ENCODE measurements at places on chromosomes 5 and 9.

DNA sequence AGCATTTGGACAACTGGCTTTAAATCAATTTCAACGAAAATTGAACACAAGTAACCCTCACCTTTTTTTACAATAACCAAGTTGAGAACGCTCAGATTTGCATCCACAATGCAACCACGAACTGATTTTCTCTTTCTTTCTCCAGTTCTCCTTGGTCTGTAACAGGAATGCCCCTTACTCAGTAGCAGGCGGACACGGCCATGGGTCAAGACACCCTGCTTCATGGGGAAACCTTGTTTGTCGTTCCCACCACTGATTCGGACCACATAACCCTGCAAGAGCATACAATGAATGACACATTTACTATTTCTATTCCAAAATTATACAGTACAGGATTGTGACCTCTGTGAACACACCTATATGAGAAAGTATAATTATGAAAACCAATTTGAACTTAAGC, 1.4 kb downstream of the RPS6 start:
- H3K4me3 ChIP-seq = peak overlapping the region; percentile 87
- peak overlapping the region; percentile 94 for H3K27ac ChIP-seq
- peaks cover 29% of the 10 kb centered on the region for H3K4me1 ChIP-seq
- no peak for DNase-seq
- H3K27me3 ChIP-seq = no peaks in the 10 kb centered on the region
- peaks cover 43% of the 10 kb centered on the region for H3K36me3 ChIP-seq

- H3K4me1 ChIP-seq = peaks cover 18% of the 10 kb centered on the region
- no peaks in the 10 kb centered on the region for H3K27me3 ChIP-seq
- peak overlapping the region; percentile 29 for H3K27ac ChIP-seq
- peak; percentile 43 for DNase-seq
Measured at GRCh38 chr5:179243333-179243732, 101.9 kb downstream of the ADAMTS2 start.

DNA sequence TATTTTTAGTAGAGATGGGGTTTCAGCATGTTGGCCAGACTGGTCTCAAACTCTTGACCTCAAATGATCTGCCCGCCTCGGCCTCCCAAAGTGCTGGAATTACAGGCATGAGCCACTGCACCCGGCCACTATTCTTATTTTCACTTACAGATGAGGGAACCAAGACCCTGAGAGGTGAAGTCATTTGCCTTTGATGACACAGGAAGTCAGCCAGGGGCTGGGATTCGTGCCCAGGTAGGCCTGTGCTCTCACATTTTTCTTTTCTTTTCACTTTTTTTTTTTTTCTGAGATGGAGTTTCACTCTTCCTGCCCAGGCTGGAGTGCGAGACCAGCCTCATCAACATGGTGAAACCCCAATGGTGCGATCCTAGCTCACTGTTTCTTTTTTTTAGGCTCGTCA, 22.2 kb downstream of the ENG start:
- peaks cover 47% of the 10 kb centered on the region for H3K4me1 ChIP-seq
- no peak for DNase-seq
- no peak overlapping the region for H3K27ac ChIP-seq
- H3K4me3 ChIP-seq = no peak overlapping the region
- H3K27me3 ChIP-seq = no peaks in the 10 kb centered on the region

GRCh38 chr5:32961059-32961415, 249.9 kb downstream of the NPR3 start:
- H3K36me3 ChIP-seq = no peaks in the 10 kb centered on the region
- no peak for DNase-seq
- H3K4me1 ChIP-seq = peaks cover 13% of the 10 kb centered on the region
- H3K27me3 ChIP-seq = no peaks in the 10 kb centered on the region
- H3K27ac ChIP-seq = peak overlapping the region; percentile 30

GRCh38 chr5:158407824-158408195, 548.9 kb upstream of the CLINT1 start:
- no peaks in the 10 kb centered on the region for H3K27me3 ChIP-seq
- no peak for DNase-seq
- no peaks in the 10 kb centered on the region for H3K36me3 ChIP-seq

GRCh38 chr5:143208781-143209510, 194.5 kb downstream of the NR3C1 start:
- H3K36me3 ChIP-seq = no peaks in the 10 kb centered on the region
- DNase-seq = no peak
- peaks cover 39% of the 10 kb centered on the region for H3K4me1 ChIP-seq
- no peak overlapping the region for H3K4me3 ChIP-seq

DNA sequence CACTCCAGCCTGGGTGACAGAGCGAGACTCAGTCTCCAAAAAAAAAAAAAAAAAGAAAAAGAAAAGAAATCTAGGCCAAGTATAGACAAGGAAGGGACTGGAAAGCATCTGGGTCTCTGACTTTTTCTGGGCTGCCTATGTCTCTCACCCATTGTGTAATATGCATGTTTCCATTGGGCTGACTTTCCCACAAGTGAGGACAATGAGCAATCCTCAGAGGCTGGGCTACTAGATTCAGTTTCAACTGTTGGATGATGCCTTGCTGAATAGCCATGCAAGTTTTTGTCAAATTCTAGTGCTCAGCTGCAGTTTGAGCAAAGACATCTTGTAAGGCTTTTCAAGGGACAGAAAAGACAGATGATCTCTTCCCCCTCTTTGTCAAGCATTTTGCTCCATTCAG, 82.1 kb downstream of the PHAX start:
- H3K4me1 ChIP-seq = no peaks in the 10 kb centered on the region
- H3K27ac ChIP-seq = no peak overlapping the region
- no peaks in the 10 kb centered on the region for H3K27me3 ChIP-seq
- DNase-seq = no peak
- H3K4me3 ChIP-seq = no peak overlapping the region
- no peaks in the 10 kb centered on the region for H3K36me3 ChIP-seq

GRCh38 chr5:39426051-39426745, 1.4 kb upstream of the DAB2 start:
- H3K36me3 ChIP-seq = no peaks in the 10 kb centered on the region
- no peak for DNase-seq
- no peaks in the 10 kb centered on the region for H3K27me3 ChIP-seq

GRCh38 chr5:123571927-123572326, 60.0 kb downstream of the CSNK1G3 start:
- H3K27me3 ChIP-seq = no peaks in the 10 kb centered on the region
- peaks cover 8% of the 10 kb centered on the region for H3K36me3 ChIP-seq
- H3K27ac ChIP-seq = no peak overlapping the region
- no peaks in the 10 kb centered on the region for H3K4me1 ChIP-seq
- no peak overlapping the region for H3K4me3 ChIP-seq
